RWPE1 (cell line): ENCODE measurements at places on chromosomes 4 and X.

DNA sequence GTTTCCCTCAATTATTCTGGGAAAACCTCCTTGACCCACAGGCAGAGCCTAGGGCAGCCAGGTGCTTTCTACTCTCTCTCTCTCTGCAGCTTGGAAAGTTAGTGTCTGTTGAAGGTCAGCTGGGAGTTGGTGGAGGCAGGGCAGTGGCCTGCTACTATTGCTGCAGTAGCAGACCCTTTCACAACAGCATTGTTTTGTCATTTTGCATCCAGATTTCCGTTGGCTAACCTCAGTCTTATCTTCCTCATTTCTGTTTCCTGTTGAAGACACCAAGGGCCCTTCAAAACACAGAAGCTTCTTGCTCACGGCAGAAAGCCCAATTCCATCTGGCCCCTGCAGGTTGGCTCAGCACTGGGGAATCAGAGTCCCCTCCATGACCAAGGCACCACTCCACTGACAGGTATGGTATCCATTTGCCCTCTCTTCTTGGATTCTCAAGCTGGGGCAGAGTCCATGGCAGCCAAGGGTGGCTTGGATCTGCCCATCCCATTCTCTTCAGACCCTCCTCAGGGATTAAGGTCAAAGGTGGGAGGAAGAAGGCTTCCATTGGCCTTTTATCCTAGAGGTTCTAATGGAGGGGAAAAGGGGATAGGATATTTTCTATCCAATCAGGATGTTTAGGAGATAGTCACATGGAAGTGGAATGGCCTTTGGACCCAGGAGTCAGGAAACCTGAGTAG, 24.6 kb downstream of the VSIG4 start:
- DNase-seq: no peak

GRCh38 chr4:42865572-42866189, 26.8 kb upstream of the GRXCR1 start:
- peak; percentile 26 for DNase-seq

DNA sequence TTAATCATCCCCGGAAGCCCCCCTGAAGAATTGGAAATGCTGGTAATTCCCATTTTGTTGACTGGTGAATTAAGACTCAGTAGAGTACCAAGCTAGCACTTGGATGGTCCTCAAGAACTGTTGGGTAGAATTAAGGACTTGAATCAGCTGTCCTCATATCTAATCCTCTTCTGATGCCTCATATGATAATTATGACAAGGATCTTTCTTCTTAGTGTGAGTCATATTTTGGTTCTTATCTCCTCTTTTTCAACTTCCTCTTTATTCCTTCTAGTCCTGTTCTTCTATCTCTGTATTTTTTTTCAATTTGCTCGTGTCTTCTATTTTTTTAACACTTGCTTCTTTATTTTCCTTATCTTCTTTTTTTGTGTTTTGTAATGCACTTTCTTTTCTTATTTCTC, 206.3 kb upstream of the ANXA3 start:
- no peak for DNase-seq

- peak; percentile 19 for DNase-seq
Observed at GRCh38 chr4:104966349-104967033, 180.2 kb upstream of the TET2 start.

DNA sequence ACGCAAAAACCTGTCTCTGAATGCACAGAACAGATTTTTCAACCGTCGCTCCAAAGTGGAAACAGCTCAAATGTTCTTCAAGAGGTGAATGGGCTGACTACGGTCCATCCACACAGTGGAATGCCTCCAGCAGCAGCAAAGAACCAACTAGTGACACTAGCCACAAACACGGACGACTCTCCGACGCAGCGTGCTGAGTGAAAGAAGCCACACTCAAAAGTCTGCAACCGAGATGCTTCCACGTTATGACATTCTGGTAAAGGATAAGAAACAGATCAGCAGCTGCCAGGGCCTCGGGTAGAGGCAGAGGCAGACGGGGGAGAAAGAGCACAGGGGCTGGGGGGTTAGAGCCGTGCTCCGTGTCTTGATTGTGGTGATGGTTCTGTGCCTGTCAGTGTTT, 125.2 kb downstream of the AFAP1 start:
- no peak for DNase-seq

DNA sequence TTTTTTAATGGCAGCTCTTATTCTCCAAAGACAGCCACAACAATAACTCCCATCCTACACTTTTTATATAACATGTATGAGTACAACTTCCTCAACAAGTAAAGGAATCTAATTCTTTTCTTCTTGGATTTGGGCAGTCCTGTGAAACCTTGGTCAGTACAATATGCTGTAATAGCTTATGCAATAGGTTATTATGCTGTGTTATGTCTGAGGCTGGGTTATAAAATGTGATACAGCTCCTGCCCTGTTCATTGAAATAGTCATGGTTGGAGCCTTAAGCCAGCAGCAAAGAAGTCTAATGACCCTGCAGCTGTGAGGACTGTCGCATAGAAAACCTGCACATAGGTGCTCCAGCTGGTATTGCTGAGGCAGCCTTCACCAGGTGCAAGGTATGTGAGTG, 215.8 kb upstream of the RASGEF1B start:
- DNase-seq: no peak

DNA sequence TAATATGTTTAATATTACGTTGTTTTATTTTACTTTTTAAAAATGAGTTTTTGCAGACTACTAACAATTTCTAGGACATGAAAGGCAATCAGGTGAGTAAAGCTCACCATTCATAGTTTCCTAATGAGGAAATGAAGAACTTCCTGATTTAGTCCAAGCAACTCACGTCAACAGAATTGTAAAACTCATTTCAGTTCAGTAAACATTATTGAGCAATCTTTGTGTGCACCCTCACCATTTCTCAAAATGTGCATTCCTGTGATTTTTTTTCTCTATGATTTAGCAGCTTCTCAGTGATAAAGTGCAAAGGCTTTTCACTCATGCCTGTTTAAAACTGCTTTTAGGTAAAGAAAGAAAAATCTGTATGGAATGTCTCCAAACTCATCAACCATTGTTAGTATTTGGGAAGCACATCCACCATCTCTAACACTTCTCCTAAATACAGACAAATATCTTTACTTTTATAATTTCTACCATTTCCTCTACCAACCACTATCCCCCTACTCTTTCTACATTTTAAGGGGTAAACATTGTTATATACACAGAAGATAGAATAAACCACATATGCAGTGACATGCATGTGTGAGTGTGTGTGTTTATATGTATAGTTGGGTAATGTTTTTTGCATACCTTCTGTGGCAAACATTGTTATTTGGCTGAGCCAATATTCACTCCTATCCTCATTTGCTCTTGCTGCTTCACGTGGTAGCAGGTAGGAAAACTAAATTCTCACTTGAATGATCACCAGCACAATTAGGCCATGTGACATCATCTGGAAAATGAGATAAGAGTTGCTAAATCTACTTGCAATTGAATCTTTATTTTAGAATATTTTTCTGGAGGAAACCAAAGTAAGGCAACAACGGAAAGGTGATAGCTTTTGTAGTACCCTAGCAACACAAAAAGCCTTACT, 54.7 kb upstream of the PRDM8 start:
- no peak for DNase-seq

DNA sequence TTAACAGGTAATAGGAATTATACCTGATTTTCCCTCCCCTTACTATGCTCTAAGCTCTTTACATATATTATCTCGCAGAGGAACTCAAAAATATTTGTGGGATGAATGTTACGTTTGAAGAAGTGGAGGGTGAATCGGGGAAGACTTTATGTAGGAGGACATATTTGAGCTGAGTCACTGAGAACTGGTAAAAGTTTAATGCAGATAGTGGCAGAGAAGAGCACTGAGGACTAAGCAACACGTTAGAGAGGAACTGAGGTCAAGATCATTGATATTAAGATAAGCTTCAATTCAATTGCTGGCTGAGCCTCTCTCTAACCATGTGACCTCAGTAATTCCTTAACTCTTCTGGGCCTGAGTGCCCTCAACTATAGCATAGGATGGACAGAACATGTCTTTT, 26.4 kb upstream of the ELOVL6 start:
- DNase-seq: no peak

- DNase-seq: no peak
Observed at GRCh38 chr4:147960971-147961370, 229.1 kb downstream of the ARHGAP10 start.

DNA sequence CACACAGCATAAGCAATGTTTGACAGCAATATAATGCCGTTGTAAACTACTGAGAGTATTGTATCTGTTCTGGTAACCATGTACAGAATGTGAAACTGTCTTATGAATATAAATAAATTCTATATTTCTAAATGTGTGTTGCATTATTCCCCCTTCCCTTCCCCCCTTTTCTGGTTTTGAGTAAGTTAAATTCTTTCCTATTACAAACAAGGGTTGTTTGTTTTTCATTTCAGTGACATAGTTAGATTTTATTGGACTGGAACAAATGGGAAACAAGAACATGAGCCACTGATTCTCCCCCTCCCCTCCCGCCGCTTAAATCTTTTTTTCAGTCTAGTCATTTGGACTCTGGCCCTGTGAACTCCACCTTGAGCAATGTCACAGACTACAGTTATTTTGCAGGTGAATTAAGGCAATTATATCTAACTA, 69.8 kb downstream of the GPAT3 start:
- no peak for DNase-seq

- DNase-seq: no peak
Observed at GRCh38 chrX:150161193-150161592, 201.9 kb upstream of the MAMLD1 start.

- peak; percentile 9 for DNase-seq
Observed at GRCh38 chr4:85488416-85488815, 13.5 kb downstream of the ARHGAP24 start.

- no peak for DNase-seq
Observed at GRCh38 chr4:66885501-66886165, 659.7 kb downstream of the CENPC start.

- no peak for DNase-seq
Observed at GRCh38 chrX:138287205-138287877, 424.2 kb downstream of the FGF13 start.

GRCh38 chr4:2399631-2400190, 18.7 kb downstream of the ZFYVE28 start:
- DNase-seq: no peak

DNA sequence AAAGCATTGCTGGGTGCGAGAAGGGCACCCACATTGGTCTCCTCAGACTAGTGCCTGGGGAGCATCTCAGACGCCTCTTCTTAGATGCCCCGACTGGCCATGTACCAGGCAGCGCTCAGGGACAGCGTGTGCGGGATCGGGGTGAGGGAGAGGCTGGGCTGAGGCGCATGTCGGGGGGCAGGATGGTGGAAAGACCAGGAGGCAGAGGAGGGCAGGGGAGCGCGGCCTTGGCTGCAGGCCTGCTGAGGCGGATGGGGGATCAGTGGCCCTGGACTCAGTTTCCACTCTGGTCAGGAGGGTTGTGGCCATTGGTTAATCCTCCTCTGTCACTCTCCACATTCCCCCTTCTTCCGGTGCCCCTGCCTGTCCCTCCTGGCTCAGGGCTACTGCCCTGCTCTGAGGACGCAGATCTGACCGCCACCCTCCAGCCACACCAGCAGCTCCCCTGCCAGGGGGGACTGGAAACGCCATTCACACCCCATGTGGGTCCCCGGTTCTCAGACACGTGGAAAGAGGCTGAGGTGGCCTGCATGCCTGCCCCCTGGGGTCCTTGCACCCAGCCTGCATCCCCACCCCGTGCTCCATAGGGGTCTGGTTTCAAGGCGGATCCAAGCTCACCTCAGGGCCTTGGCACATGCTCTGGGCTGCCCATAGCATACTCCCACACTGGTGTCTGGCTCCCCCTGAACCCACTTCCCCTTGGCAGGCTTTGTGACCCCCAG, 105.9 kb downstream of the CPZ start:
- no peak for DNase-seq

DNA sequence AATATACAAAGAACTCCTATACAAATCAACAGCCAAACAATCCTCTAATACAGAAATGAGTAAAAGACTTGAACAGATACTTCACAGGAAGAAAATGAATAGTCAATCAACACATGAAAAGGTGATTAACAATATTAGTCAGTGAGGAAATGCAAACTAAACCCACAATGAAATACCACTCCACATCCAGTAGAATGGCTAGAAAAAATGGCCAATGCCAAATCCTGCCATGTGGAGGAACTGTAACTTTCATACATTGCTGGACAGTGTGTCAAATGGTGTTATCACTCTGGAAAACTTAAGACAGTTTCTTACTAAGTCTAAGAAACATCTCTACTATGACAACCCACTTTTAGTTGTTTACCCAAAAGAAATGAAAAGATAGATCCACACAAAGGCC, 59.5 kb downstream of the NSG1 start:
- no peak for DNase-seq

DNA sequence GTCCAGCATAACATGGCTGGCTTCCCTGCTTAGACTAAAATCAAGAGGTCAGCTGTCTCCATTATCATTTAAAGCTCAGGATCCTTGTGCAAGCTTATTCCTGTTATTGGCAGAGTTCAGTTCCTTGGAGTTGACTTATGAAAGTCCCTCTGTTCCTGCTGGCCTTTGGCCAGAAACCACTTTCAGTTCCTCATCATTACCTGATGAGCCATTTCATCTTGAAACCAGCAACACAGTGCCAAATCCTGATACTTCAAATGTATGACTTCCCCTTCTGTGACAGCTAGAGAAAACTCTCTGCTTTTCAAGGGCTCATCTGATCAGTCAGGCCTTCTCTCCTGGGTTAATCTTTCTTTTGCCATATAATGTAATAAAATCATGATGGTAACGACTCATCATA, 110.6 kb upstream of the FSTL5 start:
- DNase-seq: no peak

GRCh38 chr4:129682586-129682985, 586.6 kb downstream of the C4orf33 start:
- no peak for DNase-seq

GRCh38 chrX:140913802-140914501, 88.4 kb upstream of the SPANXB1 start:
- no peak for DNase-seq

GRCh38 chrX:66728818-66729271, 90.0 kb upstream of the EDA2R start:
- DNase-seq: peak; percentile 6

DNA sequence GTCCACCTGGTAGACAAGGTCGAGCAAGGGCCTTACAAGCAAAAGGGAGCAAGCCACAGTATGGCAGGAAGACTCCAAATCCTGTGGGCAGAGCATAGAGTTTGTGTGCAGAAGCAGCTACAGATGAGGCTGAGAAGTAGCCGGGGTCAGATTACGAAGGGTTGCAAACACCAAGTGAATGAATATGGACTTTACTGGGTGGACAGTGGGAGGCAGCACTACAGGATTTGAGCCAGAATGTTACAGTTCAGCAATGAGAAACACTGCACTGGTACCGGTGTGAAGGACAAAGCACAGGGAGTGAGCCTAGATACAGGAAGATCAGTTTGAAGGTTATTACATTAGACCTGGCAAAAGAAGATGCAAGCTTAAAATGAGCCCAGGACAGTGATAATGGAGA, 46.1 kb upstream of the HOPX start:
- DNase-seq: no peak

DNA sequence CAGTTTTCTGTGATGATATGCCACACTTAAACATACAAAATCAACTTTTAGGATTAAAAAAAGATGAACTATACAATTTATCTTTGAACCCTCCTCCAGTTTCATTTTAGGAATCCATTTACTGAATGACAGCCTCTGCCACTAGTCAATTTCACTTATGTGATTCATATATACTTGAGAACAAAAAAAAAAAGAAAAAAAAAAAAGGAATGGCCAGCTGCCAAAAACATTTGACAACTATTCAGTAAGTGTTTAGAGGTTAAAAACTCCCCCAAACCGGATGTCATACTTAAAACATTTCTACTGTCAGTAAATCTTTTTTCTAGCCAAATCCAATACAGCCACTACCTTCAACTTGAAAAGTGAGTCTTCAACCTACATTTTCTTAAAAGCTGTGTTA, 266.7 kb upstream of the MAGEB2 start:
- DNase-seq: no peak
